ENCODE measurements at places on chromosomes 2 and 18.

DNA sequence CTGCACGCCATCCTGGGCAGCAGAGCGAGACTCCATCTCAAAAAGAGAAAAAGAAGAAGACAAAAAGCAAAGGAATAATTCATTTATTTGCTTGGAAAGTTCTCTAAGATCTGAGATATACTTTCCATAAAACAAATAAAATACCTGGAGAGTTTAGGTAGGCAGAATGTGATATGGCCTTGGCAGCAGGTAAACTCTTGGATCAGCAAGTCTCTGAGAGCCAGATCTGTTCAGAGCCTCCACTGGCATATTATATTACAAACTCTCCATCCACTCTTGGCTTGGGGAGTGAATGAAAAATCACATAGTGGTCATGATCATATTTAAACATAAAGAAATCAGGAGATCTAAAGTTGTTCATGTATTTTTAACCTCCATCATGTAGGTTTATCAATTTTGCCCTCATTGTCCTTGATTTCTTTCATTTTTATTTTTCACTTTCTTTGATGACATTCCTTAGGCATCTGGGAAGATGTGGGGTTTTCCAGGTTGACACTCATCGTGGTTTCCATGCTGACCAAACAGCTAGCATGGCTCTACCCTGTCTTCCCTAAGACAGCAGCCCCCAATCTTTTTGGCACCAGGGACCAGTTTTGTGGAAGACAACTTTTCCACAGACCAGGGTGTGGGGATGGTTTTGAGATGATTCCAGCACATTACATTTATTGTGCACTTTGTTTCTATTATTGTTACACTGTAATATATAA lies 10.2 kb downstream of the LRRFIP1 start:
- no peak for DNase-seq

GRCh38 chr18:59005262-59005661 lies 134.4 kb upstream of the SEC11C start:
- no peak for DNase-seq

DNA sequence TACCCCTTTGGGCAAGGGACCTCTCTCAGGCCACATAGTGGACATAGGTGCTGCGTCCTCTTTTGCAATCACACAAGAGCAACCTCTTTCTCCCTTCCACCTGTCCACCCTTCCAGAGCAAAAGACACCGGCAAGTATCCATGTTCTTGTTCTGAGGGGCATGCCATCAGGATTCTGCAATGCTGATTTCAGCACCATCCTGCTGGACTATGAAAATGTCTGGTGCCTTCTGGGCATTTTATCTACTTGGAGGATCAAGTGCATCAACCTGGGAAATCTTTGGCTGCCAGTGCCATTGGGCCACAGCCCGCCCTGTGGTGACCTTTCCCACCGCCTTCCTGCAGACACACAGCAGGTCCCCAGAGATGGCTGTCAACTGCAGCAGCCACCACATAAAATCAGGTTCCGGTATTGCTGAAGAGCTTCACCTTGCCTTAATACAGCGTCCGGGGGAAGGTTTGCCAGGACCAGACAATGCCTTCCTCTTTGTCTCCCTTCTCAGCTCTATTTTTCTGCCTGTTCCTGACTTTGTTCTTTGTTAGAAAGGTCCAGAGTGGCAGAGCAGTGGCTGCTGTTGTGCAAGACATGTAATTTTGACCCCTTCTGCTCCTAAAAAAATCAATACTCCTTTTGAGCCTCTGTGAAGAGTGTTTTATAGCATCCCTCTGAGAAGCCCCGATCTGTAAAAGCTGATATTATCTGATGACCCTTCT lies 18.5 kb upstream of the BOD1L2 start:
- DNase-seq, result no peak

GRCh38 chr2:216404010-216404618 lies 8.2 kb upstream of the SMARCAL1 start:
- peak; percentile 26 for DNase-seq

GRCh38 chr2:223084873-223085272 lies 32.9 kb downstream of the KCNE4 start:
- DNase-seq, result no peak

DNA sequence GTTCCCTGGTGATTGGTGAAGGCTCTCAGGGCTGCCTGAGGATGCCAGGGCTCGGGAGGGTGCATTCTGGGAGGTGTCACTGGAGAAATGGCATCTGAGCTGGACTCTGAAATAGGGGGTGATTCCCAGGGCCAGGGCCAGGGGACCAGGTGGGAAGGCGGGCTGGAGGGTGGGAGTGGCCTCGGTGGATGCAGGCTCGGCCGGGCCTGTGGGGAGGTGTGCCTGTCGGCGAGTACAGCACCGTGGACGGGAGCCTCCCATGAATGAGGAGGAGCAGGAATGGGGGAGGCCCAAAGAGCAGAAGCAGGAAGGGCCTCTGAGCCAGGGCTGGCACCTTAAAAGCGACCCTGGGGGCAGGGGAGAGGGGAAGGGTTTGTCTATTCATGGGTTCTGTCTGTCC lies 116.8 kb downstream of the GBX2 start:
- DNase-seq, result no peak

Data from naive B cell (primary cell).